ENCODE measurements at places on chromosomes 1 and 21.

- DNase-seq, result no peak
These were observed 84.3 kb downstream of the CAPZB start for GRCh38 chr1:19400875-19401534.

DNA sequence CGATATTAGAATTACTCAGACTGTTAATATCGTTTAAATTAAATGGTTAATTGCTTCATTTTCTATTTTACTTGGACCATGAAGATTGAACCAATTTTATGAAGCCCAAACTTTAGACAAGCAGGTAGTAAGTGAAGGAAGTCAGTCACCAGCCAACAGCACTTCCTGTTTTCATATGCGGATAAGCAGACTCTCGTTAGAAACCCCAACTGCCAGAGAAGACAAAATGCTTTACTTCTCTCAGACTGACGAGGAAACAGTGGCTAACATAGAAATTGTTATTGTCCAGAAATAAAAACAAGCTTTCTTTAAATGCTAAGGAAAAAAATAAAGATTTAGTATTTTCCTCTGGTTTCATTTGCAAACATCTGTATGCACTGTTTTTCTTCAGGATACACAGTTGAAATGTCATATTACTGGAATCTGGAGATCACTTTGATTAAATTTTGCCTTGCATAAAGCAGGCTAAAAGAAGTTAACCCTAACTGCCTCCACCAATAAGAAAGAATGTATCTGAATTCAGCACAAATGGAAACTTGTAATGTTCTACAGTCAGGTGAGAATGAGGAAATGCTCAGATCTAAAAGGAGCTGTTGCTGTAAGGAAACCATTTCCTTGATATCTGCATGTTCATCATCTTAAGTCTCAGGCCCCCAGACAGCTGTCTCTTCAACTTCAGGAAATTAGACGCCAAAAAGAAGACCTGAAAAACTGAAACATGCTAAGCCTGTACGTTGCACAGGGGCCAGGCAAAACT lies 129.8 kb upstream of the SAMSN1 start:
- no peak for DNase-seq

GRCh38 chr1:17802164-17802563 lies 47.0 kb downstream of the ACTL8 start:
- no peak for DNase-seq

DNA sequence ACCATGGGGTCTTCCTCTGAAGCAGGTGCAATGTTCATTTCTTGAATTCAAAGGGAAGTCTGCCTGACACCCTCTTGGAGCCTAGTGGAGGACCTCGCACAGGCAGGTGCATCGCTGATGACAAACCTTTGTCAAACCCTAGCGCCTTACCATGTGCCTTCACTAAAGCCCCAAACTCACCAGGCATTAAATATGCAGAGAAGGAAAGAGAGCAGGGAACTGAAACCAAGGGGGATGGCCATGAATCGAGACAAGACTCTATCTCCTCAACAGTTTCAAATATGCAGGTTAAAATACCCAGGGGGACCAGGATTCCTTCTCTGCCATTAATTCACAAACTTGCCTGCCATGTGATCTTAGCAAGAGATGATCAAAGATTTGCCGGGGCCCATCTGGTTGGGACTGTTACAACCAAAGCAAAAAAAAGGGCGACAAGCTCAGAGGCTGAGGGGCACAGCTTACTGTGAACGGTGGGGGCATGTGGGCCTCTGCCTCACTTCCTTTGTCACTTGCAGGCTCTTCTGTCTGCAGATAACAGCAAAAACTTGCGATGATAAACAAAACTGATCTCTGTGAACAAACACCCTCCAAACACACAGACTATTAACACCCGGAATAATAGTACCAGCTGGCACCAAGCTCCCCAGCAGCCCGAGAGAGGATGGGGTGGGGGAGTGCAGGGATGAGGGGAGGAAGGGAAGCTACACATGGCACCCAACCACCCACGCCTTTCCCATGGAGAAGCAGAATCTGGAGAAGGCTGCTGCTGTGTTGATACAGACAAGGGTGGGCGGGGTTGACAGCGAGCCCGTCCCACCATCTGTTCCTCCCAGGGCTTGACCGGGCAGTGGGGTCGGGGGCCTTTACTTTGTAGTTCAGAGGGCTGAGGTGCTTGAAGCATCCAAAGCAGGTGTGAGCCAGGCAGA lies 33.9 kb downstream of the TMEM63A start:
- no peak for DNase-seq

GRCh38 chr1:84152649-84153056 lies 8.6 kb downstream of the PRKACB start:
- DNase-seq, result no peak

DNA sequence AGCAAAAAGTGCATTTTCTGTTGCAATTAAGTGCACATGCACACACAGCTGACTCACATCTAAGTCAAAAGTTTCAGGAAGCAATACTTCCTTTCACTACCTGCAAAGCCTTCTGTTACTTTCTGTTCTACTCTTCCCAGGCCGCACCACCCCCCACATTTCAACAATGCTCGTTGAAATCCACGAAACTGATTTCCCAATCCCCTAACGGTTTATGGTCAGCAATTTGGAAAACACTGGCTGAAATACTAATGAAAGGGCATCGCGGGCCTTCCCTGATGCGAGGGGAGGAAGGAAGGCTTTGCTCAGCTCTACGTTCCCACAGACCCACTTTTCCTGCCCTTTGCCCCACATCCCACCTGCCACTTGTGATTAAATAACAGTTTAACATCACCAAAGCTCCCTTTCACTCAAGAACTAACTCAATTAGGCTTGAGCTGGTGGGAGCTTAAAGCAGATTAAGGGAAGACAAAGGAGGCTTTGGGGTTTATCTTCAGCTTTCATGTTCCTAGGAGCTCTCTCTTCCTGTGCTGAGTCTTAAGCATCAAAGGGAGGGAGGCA lies 243.2 kb upstream of the RAB4A start:
- no peak for DNase-seq

DNA sequence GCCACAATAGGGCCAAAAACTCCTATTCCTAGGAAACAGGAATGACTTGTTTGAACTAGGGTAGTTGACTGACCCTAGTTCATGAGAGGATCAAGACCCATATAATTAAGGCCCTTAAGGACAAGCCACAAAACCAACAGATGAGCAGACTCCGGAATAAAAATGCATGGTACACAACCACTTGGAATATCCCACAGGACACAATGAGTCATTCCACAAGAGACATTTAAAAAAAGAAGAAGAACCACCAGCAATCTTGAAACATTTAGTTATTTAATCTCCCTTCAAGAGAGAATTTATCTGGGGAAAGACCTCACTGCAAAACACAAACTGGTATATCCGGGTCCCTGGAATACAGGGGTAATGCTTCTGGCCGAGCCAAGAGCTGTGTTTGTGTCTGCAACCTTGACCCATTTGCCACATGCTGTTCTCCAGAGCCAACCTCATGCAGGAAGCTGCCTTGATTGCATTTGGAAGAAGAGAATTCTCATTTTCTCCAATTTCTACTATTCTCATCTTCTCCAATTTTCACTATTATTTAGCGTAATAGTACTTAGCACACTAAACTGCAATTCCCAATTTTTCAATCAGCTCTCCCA lies 135.5 kb downstream of the TGFBR3 start:
- DNase-seq, result no peak

DNA sequence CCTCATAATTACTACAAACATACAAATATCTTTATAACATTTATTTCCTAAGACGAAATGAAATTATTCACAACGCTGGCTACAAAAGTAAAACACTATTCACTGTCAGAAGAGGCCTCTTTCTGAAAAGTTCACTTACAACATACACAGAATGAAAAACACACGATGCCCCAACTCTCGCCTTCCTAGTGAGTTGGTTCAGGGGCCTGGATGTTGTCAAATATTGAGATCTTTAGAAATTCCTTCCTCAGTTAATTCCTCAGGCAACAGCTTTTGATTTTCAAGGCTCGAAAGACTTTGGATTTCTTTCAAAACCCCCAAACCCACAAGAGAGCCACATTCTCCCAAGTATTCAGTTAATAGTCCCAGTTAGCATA lies 14.2 kb upstream of the KCNE1 start:
- no peak for DNase-seq

GRCh38 chr1:172647987-172648386 lies 10.9 kb upstream of the FASLG start:
- DNase-seq, result no peak

GRCh38 chr1:160850541-160850940 lies 12.1 kb downstream of the CD244 start:
- DNase-seq, result no peak

DNA sequence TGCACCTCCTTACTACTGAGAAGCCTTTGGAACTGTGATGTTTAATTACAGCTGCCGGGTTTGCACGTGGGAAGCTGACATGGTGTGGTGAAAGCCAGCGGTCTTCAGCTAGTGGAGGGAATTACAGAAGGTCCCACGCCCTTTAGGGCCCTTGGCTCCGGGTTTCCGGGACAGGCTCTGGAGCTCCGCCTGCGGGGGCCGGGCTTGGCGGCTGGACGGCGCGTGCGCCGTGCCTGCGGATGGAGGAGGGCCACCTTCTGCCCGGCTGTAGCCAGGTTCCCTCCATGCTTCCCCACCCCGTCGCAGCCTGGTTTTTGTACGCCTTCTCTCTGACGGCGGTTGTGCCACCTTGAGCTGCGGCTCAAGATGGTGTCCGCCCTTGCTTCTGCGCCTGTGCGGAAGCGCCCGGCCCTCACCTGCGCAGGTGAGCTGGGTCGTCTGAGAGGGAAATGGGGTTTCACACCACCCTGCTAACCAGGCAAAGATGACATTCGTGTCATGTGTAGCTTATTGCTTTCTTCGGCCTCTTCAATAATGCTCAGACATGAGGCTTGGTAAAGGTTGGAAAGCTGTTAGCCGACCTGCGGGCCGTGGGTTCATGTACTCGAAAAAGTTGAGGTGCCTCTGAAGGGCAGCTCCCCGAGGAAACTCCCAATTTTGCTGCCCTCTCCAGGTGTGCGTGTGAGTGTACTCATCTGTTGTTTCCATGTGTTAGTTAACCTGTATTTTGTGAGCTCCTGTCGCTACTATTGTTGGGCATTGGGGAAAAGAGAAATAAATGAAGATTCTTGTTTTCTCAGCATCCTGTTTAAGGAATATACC lies 36.6 kb upstream of the OPRD1 start:
- peak; percentile 80 for DNase-seq

DNA sequence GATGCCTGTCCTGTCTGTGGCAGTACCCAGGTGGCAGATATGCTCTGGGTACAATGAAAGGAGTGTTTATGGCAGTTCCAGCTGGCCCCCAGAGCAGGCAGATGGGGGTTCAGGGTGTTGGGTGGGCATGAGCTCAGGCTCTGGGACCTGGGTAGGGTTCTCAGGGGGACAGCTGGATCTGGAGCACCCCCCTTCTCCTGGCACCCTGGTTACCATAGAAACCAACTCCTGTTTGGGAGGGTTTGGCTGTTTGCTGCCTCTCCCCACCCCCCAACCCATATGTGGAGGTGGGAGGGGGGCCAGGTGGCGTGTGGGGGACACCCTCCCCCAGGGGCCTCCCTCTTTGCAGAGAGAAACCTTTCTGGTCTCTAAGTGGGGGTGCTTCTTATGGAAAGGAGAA lies 7.1 kb downstream of the FOXO6 start:
- DNase-seq, result peak; percentile 52

- DNase-seq, result no peak
These were observed 20.6 kb upstream of the TRAPPC10 start for GRCh38 chr21:43991447-43991991.

- no peak for DNase-seq
These were observed 188.2 kb downstream of the OMA1 start for GRCh38 chr1:58358346-58358745.

GRCh38 chr1:30748699-30749401 lies 8.7 kb downstream of the LAPTM5 start:
- no peak for DNase-seq

DNA sequence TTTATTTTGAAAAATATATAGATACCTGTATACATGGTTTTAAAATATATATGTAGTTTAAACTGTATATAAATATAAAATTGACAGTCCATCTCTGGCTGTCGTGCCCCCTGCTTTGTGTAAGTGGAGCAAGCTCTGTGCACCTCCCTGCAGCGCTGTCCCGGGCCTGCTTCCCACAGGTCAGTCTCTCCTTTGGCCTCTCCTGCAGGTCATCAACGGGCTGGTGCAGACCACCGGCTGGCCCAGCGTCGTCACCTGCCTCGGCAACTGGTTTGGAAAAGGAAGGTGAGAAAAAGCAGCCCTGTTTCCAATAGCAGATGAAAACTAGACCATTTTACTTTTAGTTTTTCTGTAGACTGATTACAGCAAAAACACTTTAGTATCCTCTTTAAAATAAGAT lies 28.5 kb downstream of the SLC37A1 start:
- DNase-seq, result no peak

- DNase-seq, result no peak
These were observed 46.2 kb upstream of the KCNE1 start for GRCh38 chr21:34558166-34558565.

DNA sequence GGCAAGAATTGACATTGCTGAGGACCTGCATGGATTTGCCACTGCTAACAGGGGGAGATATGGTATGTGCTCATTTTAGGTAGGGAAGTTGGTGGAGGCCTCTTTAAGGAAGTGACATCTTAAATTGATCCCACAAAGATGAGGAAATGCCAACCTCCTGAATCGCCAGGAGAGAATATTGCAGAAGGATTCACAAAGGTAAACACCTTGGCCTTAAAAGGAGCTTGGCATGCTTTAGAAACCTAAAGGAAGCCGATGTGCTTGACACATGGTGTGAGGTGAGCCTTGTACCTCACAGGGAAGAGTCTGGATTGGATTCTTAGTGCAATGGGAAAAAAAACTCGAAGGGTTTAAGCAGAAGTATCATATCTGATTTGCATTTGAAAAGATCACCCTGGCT lies 470.5 kb upstream of the DAB1 start:
- no peak for DNase-seq

DNA sequence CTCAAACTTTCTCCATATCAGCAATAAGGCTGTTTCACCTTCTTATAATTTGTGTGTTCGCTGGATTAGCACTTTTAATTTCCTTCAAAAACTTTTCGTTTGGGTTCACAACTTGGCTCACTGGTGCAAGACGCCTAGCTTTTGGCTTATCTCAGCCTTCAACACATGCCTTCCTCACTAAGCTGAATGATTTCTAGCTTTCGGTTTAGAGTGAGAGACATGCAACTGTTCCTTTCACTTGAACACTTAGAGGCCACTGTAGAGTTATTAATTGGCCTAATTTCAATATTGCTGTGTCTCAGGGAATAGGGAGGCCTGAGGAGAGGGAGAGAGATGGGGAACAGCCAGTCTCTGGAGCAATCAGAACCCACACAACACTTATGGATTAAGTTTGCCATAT lies 41.2 kb upstream of the IFNLR1 start:
- DNase-seq, result no peak
